ENCODE measurements at places on chromosomes 4 and X.

DNA sequence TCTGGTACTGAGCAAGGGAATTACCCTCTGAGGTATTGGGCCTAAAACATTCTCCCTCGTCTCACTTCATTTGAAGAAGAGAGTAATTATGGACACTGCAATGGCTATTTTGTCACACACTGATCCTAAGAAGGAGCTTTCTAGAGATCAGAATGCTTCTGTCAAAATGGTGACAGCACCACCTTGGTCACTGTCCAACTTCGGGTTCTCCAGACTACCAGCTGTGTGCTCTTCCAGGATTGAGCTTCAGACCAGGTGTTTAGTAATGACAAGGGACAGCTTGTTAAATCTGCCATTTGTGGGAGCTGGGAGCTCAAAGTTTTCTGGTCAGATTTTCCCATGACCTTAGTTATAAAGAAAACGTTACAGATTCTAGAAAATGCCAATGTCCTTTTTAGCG lies 105.4 kb downstream of the POLA1 start:
- DNase-seq, result no peak

DNA sequence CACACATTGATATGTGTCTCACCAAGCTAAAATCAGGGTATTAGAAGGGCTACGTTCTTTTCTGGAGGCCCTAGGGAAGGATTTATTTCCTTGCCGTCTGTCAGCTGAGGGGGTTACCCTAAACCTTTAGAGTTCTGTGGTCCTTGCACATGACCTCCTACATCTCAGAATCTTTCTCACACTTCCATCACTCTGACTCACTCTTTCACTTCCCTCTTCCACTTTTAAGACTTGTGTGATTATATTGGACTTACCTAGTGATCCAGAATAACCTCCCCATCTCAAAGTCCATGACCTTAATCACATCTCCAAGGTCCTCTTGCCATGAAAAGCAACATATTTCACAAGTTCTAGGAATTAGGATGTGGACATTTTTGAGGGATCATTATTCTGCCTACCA lies 53.6 kb upstream of the FUNDC1 start:
- no peak for DNase-seq

DNA sequence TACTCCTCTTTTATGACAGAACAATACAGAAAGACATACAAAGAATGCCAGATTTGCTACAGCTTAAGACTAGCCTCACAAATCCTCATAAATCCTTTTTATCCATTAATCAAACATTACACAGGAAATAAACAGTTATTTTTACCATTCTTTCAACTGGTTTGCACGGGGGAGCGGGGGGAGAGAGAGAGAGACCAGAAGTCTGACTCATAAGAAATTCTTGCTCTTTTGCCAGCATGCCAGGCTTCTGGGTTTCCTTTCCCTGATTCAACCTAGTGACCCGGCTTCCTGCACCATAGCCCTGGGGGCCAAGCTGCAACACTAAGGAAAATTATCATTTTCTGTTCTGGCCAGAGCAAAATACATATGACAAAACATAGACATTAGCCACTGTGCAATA lies 6.8 kb upstream of the RRAGB start:
- DNase-seq, result no peak

DNA sequence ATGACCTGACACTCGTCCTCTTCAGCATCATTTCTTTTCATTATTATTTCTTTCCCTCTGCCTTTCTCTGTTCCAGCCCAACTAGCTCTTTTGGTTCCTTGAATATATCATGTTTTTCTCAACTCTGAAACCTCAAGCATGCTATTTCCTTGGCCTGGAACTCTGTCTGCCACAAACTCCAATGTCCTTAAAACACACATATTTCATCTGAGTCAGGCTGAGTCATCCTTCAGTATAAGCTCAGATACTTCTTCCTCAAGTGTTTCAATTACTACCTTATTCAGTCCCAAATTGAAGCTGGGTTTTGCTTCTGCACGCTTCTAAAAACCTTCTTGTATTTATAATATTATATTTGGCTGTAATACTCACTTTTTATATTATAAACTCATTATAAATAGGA lies 424.2 kb downstream of the PDGFC start:
- DNase-seq, result no peak

DNA sequence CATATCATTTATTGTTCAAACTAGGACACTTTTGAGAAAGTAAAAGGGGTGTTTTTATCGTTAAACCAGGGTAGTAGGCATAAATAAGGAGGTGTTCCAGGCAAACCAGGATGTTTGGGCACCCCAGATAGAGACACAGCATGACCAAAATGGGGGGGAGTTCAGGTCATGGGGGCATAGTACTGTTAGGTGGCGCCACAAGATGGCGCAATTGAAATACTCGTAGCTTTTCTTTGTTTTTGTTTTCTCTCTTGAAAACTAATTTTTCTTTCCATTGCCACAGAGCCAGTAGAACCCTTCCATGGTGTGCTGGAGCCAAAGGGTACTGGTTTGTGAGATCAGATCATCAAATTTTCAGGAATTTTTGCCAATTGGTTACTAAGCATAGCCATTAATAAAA lies 283.4 kb downstream of the BCOR start:
- DNase-seq, result peak; percentile 12

- no peak for DNase-seq
Observed at GRCh38 chrX:78024349-78025059, 55.1 kb upstream of the PGAM4 start.

DNA sequence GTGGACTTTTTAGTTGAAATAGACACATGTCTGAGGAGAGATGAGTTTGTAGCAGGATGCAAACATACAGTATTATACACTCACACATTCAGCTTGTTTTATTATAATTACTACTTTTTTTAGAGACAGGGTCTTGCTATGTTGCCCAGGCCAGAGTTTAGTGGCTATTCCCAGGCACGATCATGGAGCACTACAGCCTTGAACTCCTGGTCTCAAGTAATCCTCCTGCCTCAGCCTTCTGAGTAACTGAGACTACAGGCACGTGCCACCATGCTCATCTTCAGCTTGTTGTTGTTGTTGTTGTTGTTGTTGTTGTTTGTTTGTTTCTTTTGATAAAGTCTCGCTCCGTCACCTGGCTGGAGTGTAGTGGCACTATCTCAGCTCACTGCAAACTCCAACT lies 94.7 kb upstream of the ACSL4 start:
- DNase-seq, result no peak

All from NCI-H1092 (cell line).